Stimulated activated naive CD4-positive, alpha-beta T cell (primary cell): ENCODE measurements at places on chromosomes 4 and X.
A peak's percentile ranks its signal among the peaks of the same experiment; 100 is the strongest.

DNA sequence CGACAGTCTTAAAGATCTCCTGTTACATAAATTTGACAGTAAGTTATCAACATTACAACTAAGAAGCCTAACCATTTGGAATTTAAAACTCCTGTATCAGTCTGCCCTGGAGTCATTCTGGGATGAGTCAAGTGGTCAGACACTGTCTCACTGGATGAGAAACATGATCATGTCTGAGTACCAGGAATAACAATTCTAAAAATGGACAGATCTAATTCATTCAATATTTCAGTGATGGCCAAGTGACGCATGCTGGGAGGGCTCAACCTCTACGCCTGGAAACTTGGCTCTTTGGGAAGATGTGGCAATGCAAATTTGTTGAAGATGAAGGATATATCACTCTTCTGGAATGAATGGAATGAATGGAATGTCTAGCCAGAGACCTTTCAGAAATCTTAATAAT lies 1427.2 kb downstream of the STIM2 start:
- no peak for DNase-seq

DNA sequence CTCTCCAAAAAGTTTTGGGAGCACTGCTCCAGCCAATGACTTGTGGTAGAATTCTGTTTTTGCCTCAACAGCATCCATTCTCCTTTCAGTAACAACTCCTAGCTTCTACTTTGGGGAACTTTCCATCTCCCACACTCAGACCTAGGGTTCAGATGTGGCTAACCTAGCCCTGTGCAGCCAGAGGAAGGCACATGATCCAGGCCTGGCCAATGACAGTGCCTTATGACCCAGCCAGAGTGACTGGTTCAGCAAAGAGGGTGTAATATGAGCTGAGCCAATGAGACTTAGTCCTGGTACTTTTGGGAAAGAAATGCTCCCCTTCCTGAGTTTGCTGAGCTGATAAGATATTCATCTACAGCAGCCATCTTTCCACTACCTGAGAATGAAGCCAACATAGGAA lies 5.4 kb upstream of the USP46 start:
- no peak for DNase-seq

GRCh38 chrX:112867570-112867969 lies 26.9 kb upstream of the AMOT start:
- DNase-seq, result no peak

GRCh38 chrX:140342410-140342809 lies 162.5 kb downstream of the SOX3 start:
- DNase-seq, result no peak

DNA sequence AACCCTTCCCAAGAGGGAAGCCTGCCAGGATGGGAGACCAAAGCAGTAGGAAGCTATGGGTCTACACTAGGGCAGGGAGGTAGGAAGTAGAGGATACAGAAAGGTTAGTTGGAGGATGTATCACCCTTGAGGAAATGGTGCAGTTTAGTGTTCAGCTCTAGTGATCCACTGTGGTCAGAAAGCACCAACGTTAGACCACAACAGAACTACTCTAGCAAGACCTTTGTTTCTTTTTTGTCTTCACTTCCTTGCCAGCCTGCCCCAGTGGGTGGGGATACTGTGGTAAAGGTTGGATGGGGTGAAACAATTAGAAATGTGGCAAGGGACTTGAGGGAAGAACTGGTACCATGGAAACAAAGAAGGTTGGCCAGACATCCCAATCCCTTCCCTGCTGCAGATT lies 83.3 kb downstream of the DDIT4L start:
- DNase-seq, result no peak

- no peak for DNase-seq
Measured at GRCh38 chr4:27474691-27475090, 614.0 kb downstream of the STIM2 start.

GRCh38 chrX:130772105-130772775 lies 130.8 kb downstream of the ENOX2 start:
- DNase-seq, result no peak

DNA sequence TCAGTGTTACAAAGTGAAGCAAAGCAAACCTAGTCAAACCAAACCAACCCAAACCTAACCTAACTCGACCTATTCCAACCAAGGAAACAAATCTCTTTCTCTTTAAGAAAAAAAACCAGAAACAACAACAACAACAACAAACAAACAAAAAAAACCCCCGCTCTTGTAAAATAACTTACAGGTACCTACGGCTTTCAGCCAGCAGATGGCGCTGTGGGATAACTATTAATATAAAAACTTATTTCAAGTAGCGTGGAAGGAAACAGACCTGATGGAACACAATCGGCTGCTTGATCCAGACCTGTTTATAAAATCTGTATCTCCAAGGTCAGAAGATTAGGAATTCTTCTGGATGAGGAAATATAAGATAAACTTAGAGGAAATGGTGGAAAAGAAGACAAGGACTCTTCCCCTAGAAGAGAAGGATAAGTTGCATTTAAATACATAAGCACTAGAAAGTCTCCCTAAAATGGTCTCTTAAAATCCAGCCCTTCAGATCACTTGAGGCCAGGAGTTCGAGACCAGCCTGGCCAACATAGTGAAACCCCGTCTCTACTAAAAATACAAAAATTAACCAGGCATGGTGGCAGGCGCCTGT lies 34.4 kb upstream of the CDKL5 start:
- DNase-seq, result peak; percentile 74

GRCh38 chr4:184558996-184559395 lies 84.6 kb upstream of the IRF2 start:
- DNase-seq, result no peak

DNA sequence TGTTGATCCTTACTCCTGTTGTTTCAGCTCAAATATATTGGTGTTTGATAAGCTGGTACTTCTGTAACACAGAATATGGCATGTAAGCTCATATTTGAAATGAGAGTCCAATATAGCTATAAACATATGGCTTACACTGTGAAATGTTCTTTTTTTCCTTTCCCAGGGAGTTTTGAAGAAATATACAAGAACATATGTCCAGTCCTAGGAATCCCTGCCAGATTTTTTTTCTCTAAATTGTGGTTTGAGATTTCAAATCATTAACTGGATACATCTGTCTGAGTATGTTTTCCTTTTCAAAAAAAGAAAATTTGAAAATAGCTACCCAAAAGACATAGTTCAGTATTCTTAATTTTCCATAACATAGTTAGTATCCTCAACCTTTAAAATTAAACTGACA lies 60.2 kb downstream of the HMGB2 start:
- no peak for DNase-seq

GRCh38 chrX:43756076-43756475 lies 100.0 kb downstream of the MAOA start:
- no peak for DNase-seq

DNA sequence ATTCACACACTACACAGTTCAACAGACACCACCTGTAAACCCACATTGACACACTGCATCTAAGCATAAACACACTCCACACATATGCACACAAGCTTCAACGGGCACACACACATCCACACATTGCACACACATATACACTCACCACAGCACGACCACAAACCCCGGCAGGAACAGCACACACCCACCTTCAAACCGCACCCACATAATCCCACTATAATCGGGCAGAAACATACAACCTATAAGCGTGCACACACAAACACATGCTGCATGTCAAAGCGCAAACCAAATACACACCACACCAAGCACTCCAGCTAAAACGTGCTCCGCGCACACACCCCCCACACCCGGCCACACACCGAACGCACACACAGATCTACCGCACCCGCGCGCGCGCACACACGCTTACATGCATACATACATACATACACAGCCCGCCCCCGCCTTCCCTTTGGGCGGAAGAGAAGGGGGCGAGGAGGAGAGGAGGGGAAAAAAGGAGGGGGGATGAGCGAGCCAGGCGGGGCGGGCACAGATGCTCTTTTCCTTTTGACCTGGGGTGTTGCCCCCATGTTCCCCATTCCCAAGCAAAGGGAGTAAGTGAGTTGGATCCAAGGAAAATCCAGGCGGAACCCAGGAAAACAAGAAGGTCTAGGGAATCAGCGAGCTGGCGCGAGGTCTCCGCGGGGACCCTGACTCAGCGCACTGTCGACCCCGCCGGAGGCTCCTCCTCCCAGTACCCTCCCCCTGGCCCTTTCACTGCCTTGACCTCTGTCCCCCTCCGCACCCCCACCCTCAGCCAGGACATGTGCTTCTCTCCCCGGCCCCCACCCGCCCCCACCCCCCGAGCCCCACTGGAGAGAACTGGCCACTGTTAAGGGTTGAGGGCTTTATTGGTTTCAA lies 9.9 kb downstream of the ARHGAP36 start:
- DNase-seq, result no peak

- no peak for DNase-seq
Measured at GRCh38 chr4:10113362-10114047, 3.1 kb downstream of the WDR1 start.

DNA sequence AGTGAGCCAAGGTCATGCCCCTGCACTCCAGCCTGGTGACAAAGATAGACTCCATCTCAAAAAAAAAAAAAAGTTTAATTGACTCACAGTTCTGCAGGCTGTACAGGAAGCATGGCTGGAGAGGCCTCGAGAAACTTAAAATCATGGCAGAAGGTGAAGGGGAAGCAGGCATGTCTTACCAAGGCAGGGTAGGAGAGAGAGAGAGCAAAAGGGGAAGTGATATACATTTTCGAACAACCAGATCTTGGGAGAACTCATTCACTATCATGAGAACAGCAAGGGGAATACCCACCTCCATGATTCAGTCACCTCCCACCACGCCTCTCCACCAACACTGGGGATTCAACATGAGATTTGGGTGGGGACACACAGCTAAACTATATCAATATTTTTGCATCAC lies 315.2 kb upstream of the HTR2C start:
- no peak for DNase-seq

DNA sequence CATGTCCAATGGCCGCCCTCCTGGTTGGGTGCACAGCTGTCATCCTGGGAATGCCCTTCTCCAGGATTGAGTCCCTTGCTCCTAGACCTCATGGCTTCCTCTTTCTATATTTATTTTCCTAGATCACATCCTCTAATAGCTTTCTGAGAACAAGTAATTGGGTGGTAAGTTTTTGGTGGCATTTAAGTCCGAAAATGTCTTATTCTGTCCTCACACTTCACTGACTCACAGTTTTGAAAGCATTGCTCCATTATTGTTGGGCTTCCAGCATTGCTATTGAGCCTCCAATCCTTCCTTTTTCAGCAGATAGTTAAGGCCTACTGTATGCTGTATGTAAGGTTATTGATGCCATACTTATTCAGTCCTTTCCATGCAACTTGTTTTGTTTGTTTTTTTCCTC lies 25.9 kb downstream of the PGM2 start:
- no peak for DNase-seq

DNA sequence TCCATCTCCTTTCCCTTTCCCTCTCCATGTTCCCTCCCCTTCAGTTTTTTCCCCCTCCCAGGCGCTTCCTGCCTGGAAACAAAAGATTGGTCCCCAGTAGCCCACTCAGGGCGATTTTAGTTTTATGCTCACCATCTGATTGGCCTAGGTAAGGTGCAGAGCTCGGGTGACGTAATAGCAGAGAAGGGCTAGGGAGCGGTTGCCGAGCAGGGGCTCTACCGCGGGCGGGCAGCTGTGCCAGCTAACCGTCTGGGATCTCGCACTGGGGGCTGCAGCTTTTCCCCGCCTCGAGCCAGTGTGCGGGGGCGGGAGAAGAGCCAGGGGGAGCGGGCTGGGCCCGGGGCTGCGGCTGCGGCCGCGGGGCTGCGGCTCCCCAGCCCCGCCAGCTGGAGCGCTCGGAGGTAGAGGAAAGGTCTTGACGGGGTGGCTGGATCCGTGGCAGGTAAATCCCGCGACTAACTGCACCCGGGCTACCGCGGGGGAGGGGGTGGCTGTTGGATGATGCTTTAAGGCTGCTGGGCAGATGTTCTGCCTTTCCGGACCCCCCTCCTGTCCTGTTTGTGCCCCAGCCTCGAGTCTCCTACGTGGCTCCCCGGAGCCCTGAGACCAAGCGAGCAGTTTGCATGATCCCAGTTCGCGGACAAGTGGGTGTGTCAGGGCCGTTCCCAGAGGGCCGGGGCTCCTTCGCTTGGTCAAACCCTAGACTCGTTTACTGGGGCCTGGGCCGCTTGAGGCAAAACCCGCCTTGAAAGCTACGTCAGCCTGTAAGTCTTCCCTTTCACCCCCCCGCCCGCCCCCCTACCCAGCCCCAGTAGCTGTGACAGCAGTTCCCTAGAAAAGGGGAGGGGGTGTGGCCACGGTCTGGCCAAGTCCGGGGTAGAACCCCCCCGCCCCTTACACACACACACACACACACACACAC lies at the start of gene PAK3:
PAK3 (plus strand) TSS at position 218 of the 922 bp plus-strand sequence. CDS start 26,913 bp downstream, outside the sequence.
- DNase-seq, result no peak

DNA sequence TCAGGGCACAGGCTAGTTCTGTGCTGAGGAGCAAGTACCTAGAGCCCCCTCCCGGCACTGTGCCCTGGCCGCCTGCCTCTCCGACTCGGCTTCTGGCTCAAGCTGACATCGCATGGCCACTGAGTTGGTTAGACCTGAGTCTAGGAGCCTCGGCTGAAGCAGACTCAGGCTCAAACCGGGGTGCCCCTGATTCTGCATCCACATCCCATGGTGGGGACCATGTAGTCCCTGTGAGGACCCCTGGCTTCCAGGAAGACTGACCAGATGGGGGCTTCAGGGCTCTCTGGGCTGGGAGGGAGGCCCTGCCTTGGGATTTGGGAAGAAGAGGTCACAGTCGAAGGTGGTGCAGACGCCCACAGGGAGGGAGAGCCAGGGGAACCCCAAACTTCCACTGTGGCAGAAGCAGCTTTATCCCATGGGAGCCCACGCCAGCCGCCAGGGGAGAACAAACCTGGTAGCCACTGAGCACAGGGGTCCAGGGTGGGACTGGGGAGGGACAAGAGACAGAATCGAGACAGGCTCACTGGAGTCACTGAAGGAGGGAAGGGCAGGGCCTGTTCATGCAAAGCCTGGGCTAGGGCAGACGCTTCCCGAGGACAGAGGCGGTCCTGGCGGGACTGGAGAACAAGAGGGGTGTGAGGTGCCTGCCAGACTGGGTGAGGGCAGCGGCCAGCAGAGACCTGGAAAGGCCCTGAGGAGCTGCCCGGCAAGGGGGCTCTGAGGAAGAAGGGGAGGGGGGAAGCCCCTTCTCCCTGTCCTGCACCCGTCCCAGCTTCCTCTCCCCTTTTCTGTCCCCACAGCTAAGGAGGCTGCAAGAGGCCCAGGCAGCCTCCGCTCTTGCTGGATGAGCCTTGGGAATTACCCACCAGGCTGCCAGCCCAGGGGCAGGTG lies 1.1 kb downstream of the PDE6B start:
- DNase-seq, result no peak

DNA sequence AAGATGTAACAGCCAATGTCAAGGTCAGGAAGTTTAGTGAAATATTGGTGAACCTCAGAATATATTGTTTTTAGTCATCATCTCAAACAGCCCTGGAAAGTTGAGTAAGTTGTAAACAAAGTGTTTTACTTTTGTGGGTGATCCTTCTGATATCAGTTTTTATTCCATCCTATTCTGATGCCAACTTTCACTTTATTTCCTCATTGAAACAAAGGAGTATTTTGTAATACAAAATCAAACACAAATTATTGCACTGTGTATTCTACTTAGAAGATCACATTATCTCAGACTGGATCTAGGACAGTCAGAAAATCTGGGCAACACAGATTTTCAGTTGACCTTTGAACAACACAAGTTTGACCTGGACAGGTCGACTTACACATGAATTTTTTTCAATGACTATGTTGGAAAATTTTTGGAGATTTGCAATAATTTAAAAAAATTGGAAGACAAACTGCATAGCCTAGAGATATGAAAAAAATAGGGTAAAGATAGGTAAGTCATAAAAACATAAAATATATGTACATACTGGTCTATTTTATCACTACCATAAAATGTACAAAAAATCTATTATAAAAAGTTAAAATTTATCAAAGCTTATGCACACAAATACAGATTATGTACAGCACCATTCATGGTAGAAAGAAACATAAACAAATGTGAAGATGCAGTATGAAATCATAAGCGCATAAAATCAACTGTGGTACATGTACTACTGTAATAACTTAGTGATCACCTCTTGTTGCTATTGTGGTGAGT lies 709.1 kb upstream of the FAM241A start:
- no peak for DNase-seq

GRCh38 chr4:168662297-168662984 lies 165.6 kb downstream of the PALLD start:
- DNase-seq, result no peak
